ENCODE measurements at places on chromosomes 12 and 14.

DNA sequence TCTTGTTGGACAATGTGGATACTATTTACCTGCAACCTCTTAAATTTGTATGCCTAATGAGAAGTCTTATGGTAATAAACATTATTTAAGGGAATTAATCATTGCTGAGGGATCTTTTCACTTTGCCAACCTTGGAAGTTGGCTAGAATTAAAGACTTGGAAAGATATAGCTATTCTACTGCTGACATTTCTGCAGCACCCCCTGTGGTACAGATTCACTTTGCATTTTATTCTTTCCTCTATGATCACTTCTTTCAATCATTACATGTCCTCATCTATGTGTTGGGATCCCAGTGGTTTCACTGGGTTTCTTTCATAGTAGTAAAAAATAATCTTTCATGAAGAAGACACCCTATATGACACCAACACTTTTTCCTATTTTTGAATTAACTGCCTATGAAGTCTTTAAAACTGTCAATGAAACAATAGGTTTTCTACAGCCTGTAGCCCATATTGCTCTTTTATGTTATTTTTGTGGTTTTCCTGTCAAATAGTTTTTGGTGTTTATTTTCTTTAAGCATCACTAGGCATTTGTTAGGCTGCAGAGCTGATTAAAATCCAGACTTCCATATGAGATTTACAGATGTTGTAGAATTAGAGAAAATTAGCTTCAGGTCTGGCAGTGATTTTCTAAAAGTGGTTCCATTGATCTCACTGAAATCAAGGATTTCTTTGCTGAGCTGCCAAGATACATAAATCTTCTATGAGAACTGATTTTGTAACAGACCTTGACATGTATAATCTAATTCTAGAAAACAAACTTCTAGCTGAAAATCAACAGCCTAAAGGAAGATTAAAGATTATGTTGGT is 256.1 kb downstream of the NAV3 start:
- DNase-seq: no peak

GRCh38 chr12:27969624-27970400 is 2.7 kb downstream of the PTHLH start:
- DNase-seq: no peak

- no peak for DNase-seq
Measured at GRCh38 chr14:94051115-94051514, 25.0 kb downstream of the OTUB2 start.

- no peak for DNase-seq
Measured at GRCh38 chr14:54638135-54638446, 71.2 kb downstream of the SAMD4A start.

GRCh38 chr12:57129889-57130288 is 1.6 kb downstream of the LRP1 start:
- DNase-seq: no peak

DNA sequence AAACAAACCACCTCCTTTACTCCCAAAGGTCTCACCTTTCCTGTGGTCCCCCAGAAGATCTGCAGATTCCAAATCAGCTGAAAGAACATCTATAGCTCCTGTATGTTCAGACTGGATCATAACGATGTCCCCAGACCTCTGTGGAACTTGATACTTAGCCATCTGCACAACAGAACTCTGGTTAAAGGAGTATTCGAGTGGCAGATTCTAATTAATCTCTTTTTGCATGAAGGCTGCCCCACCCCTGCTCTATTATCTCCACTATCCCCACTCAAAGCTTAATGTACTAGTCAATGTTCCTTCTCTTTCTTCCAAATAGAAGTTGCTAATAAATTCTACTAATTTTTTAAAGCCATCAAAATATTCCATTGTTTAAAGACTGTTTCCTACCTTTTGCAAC is 22.8 kb downstream of the GSTZ1 start:
- no peak for DNase-seq

GRCh38 chr14:33901426-33902155 is 49.3 kb downstream of the EGLN3 start:
- no peak for DNase-seq

GRCh38 chr14:105446971-105447370 is 27.3 kb downstream of the MTA1 start:
- DNase-seq: no peak

GRCh38 chr12:64400041-64400440 is 4.2 kb upstream of the XPOT start:
- no peak for DNase-seq

GRCh38 chr12:119786539-119786938 is 90.6 kb downstream of the CIT start:
- DNase-seq: no peak

- no peak for DNase-seq
Measured at GRCh38 chr12:75571204-75571603, 59.8 kb upstream of the KRR1 start.

- no peak for DNase-seq
Measured at GRCh38 chr14:35287431-35288013, 4.7 kb upstream of the PSMA6 start.

GRCh38 chr14:57831981-57832380 is 33.9 kb downstream of the SLC35F4 start:
- DNase-seq: no peak

GRCh38 chr12:93784339-93785086 is 107.3 kb downstream of the CRADD start:
- DNase-seq: peak; percentile 8

DNA sequence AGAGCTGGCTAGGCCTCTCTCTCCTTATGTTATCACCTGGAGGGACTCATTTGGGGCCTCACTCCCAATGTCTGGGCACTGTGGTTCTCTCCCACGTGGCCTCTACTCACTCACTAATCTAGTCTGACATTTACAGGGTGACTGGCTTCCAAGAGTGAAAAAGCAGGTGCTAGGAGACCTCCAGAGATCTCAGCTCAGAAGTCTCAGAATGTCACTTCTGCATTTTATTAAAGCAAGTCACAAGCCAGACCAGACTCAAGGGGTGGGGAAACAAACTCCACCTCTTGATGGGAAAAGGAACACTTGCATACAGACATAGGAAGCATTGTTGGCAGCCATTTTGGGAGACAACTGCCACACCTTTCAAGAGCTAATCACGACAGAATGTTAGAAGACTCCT is 175.9 kb downstream of the MON2 start:
- DNase-seq: no peak

- no peak for DNase-seq
Measured at GRCh38 chr14:87745507-87746118, 247.4 kb downstream of the GALC start.

DNA sequence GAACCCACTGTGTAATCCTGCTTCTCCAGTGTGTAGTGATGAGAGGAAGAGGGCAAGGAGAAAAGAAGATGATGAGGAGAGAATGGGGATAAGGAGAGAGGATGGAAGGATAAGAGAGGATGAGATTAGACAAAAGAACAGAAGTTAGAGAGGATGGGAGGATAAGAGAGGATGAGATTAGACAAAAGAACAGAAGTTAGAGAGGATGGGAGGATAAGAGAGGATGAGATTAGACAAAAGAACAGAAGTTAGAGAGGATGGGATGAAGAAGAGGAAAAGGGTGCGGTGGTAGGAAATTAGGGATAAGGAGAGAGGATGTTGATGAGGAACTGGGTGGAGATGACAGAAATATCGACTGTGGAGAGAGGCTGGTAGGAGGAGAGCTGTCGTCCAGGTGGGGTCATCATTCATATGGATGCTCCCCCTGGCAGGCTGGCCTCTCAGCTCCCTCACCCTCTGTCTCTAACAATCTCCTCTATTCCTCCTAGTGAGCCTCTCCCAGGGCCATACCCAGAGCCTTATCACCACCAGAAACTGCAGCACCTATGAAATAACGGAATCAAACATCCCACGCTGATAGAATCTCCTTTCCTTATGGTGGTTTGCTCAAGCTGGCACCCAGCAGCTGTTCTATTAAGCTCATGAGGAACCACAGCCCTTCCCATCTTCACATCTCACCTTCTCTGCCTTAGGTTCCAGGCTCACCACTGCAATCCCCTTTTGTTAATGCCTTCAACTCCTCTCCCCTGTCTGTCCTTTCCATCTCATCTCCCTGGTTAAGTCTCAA is 6.0 kb upstream of the CIROP start:
- no peak for DNase-seq

GRCh38 chr14:103157969-103158368 is 34.7 kb downstream of the TNFAIP2 start:
- no peak for DNase-seq

- DNase-seq: no peak
Measured at GRCh38 chr14:66445936-66446335, 40.2 kb upstream of the CCDC196 start.

DNA sequence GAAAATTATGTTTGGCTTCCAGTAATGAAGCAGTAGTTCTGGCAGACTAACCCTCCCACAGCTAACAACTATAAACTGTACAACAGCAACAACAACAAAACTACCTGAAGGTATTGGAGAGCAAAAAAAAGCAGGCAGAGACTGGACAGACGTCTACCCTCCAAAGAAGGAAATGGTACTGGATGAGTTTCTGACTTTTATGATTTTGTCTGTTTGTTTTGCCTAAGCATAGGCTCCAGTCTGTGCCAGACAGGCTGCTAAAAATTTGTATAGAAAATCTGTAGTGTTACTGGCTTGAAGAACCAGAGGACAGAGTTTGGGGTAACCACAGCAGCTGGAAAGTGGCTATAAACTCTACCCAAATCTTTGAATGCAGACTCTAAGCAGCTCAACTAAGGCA is 131.3 kb downstream of the SLC25A47 start:
- DNase-seq: no peak
